ENCODE measurements at places on chromosomes 13 and 19.

DNA sequence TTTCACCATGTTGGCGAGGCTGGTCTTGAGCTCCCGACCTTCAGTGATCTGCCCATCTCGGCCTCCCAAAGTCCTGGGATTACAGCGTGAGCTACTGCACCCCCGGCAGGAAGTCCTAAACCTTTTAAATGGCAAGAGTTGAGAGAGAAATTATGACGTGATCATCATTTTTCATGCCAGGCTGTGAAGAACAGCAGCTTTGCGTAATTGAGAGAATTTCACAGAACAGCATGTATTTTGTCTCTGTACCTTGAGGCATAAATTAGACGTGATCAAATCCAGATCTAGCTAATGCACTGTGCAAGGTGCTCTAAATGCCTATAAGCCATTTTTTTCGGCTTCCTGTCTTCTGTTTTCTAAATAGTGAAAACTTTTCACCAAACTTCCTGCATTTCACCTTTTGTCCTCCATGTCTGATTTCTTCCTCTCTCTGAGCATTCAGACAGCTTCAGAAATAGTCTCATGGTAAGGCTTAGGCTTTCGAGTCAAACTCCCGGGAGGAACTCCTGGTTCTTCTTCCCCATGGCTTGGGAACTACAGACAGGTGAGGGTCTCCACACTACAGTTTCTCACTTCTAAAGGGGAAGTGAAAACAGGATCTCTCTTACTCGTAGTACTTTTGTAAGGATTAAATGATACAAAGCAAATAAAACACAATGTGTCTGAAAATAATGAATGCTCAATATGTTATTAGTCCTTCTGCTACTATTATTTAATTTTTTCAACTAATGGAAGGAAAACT, 51.0 kb downstream of the WDFY2 start:
- no peak for DNase-seq

- DNase-seq = no peak
Observed at GRCh38 chr13:28012896-28013295, 24.4 kb upstream of the URAD start.

DNA sequence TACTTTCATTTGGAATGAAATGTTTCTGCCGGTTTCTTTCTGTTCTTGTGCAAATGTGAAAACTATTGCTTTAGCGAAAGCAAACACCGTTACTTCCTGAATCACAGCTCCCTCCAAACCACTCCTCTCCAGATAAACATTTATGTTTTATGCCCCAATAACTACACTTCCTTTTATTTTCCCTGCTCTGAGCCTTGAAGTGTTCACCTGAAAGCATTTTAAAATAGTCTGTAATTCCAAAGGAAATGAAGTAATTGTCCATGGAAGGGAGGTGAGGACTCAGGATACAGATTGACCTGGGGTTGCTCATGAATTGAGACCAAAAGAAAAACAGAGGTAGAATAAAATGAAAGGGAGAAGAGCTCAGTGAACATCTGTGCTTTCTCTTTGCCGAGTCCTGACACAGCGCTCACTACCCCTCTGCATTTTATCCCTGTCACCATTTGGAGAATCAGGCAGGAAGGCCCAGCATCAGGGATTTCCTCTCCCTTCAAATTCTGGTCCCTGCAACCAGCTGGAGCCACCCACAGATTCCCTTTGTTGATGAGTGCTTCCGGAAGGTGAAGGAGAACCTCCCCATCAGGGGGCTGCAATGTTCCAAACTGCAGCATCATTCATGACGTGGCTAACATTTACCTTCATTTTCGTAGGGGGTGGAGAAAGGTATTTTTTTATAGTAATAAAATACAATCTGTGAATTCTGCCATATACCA, 171.9 kb downstream of the ITGBL1 start:
- no peak for DNase-seq

DNA sequence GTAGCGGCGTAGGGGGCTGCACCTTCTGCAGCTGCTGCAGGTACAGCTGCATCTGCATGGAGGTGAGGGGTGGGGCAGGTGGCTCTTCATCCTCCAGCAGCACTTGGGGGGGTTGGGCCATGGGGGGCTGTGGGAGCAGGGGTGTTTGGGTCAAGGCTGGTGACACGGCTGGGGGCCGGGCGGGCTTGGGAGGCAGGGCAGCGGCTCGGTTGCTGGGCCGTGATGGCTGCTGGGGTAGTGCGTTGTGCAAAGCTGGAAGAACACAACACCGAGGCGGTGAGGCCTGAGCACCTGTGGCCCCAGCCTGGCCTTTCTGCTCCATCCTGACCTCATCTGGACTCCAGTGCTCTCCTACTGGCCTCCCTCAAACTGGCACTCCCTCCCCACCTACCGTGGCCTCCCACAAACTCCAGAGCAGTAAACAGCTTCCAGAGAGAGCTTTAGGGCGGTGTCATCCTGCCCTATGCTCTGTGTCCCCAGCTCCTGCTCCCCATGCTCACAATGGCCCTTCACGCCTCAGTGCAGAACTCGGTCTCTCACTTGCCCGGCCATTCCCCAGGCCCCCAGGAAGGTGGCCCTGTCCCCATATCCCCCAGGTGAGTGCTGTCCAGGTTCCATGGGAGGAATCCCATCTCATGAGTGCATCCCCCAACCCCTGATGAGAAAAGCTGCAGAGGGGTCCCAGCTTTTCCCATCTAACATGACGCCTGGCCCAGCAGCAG, 11.1 kb upstream of the EPHX3 start:
- DNase-seq = no peak

DNA sequence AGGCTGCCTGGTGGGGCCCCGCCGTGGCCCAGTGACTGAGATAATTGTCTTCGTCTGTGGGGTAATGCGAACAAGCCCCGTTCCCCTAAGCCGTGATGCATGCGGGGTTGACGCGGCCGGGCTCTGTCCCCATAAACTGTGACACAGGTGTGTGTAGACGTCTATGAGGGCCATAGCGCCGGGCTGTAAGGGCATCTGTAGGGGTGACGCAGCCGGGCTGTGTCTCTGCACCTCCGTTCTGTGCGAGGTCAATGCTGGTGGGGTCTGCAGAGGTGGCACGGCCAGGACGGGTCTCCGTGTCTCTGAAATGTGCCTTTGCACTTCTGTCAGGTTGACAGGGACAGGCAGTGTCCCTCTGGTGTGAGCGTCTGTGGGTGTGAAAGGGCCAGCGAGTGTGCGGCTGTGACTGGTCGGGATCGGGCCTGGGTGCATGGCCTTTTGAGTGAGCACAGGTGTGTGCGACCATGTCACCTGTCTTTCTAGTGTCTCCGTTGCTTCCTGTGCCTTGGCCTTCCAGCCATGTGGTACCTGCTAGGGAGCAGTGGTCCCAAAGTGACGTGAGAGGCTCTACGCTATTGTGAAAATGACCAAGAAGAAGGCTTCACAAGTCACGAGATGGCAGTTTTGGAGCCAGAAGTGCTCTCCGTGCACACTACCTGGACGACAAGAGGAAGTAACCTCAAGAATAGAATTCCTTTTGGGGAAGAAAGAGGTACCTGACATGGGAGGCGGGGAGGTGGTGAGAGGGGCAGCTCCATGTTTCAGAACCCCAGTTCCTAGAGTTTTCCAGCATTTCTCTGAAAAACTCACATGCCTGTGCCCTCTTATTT, 16.4 kb upstream of the ZNF331 start:
- no peak for DNase-seq

- DNase-seq = no peak
Observed at GRCh38 chr19:36417752-36418286, 625 bp downstream of the ZFP82 start.

DNA sequence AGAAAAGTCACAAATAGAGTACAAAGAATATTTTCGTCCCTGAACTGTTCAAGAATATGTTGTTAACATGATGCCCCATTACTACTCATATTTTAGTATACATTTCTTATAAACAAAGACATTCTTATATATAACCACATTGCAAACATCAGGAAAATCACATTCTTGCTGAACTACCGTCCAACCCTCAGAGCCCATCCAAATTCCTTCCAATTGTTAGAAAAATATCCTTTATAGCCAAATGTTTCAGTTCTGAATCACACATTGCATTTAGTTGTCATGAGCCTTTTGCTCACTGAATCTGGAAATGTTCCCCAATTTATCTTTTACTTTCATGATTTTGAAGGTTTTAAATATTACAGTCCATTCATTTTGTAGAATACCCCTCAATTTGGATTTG, 467.8 kb upstream of the ARGLU1 start:
- DNase-seq = no peak
